ENCODE measurements at places on chromosomes 12 and 14.

DNA sequence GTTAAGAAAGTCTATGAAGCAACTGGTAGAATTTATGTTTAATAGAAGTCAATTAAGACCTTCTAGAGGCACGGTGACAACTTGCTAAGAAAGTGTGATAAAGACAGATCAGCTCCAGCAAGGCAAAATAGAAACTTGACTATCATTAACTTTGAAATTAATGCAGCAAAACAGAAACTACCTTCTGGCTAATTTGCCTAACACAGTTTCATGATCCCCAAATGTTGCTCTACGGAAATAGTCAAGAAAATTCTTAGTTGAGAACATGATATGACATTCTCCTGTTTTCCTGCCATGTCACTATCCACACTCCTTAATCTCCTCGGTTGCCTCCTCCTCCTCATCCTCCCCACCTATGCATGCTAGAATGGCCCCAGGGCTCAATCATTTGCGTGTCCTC, 4.2 kb downstream of the DENND5B start:
- DNase-seq: no peak

GRCh38 chr14:47651337-47651736, 24.1 kb downstream of the MDGA2 start:
- no peak for DNase-seq

DNA sequence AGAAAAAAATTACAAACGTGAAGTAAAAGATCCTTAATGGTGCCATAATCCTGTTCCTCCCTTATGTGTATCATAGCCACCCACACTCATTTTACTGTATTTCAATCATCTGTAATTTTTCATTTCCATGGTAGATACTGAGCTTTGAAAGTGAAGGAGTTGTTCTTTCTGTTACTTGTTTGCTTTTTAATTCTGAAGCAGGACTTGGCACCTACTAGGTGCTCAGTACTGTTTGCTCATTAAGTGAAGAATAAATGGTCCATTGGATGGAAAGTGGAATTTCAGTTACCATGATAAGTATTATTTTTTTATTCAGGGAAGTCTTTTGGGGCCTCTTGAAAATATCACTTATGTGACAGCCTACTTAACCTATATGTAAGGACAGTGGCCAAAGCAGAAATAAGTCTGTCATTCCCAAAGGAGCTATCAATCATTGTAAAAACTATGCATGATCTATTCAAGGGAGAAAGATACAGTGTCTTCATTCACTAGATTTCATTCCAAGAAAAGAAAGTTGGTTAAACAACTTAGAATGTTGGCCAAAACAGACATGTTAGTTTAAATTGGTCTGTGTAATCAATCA, 1244.4 kb upstream of the SEL1L start:
- no peak for DNase-seq

DNA sequence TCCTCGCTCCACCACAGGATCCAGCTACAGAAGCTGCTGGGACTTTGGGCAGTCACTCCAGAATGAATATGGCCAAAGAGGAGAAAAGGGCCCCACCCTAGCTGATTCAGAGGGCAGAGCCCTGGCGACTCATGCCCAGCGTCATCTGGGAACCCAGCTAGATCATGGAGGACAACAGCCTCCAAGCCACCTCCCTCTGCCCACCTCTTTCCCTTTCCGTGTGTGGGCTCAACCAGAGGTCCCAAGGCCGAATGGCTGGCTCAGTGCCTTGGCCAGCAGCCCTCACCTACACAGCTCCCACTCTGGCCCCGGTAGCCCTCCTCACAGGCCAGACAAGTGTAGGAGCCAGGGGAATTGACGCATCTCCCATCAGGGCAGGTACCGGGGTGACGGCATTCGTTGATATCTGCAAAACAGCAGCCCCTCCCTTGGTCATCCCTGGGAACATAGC, 17.4 kb downstream of the ISCA2 start:
- DNase-seq: no peak

GRCh38 chr12:56987551-56988053, 18.7 kb downstream of the ZBTB39 start:
- DNase-seq: peak; percentile 61

DNA sequence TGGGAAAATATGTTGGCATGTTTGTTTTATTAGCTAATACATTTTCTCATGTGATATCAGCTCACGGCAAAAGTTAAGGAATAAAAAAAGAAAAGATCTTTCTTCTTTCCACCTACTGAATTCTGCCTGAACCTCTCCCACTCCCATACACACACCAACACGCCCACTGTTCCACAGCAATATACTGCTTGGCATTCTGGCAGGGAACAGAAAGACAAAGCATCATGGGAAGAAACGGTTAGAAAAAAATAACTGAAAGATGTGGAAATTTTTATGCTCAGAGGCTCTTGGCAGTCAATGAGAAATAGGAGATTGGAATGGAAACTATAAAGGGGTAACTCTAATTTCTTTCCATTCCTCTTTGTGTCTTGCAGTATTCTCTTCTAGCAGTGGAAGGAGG, 268.5 kb downstream of the FOXG1 start:
- DNase-seq: peak; percentile 34

- DNase-seq: no peak
These were observed 97.6 kb downstream of the POLR3B start for GRCh38 chr12:106455111-106455510.

DNA sequence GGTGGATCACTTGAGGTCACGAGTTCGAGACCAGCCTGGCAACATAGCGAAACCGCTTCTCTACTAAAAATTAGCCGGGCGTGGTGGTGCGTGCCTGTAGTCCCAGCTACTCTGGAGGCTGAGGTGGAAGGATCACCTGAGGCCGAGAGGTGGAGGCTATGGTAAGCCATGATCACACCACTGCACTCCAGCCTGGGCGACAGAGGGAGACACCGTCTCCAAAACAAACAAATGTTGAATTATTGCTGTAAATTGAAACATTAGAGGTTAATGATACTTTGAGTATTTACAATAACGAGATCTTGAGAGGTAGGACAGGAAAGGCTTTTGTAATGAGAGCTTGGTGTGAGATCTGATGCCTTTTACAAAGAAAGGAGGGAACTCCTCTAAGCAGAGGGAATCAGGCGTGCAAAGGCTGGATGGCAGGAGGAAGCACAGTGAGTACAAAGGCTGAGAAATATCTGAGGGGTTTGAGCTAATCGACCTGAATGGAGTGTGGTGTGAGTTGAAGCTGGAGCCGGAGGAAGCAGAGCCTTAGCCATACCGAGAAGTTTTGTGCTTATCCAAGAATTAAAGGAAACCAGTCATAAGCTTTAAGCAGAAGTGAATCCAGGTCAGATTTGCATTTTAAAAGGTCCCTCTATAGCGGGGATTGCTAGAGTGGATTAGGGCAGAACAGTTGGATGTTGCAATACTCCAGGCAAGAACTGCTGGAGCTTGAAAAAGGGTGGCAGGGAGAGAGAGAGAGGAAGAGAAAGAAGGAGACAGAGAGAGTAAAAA, 1.1 kb downstream of the RHNO1 start:
- DNase-seq: no peak

- no peak for DNase-seq
These were observed 25.0 kb downstream of the LARP4 start for GRCh38 chr12:50425589-50426258.

- peak; percentile 71 for DNase-seq
These were observed 1.5 kb downstream of the CALM1 start for GRCh38 chr14:90398315-90398839.

DNA sequence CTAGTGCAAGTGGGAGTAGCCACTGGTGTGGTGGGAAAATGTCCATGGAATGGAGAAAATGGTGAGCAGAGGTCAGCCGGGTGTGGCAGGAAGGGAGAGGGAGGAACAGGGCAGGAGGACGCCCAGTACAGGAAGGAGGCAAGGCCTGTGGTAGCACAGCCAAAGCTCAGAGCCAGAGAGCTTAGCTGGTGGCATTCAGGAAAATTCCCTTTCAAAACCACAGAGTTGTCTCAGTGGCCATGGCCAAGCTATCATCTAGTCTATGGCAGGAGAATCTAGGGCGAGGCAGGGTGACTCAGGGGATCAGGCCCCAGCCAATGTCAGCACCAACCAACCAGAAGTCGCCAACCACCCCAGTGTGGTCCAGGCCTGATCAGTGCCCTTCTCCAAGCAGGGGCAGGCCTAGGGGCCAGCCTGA, 67.7 kb upstream of the DDX11 start:
- DNase-seq: no peak

DNA sequence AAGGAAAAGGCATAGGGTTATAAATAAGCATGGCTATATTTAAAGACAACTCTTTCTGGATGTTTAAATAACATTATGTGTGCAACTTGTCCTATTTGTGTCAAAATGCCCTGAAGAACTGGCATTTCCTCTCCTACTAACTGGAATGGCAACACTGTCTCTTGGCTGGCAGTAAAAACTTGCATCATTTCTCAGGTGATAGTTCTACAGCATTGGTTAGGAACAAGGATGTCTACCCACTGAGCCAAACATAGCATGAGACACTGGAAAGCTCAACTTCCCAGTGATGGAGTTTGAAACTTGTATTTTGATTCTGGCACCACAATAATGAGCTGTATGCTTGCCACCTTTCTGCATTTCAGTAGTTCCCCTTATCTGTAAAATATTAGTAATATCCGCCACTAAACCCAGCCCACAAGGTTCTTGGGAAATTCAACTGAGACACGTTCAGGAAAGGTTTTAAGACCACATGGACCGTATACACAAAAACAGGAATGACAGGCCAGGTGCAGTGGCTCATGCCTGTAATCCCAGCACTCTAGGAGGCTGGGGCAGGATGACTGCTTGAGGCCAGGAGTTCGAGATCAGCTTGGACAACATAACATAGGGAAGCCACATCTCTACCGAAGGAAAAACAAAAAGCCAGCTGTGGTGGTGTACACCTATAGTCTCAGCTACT, 5.1 kb downstream of the SLC38A2 start:
- no peak for DNase-seq

GRCh38 chr14:106619606-106620005, 1093.2 kb downstream of the TMEM121 start:
- DNase-seq: no peak

Data from amygdala (tissue), 56 donors.